ENCODE measurements at places on chromosomes 6 and 20.

- DNase-seq = no peak
These were observed 119.7 kb downstream of the PREX1 start for GRCh38 chr20:48708116-48708515.

DNA sequence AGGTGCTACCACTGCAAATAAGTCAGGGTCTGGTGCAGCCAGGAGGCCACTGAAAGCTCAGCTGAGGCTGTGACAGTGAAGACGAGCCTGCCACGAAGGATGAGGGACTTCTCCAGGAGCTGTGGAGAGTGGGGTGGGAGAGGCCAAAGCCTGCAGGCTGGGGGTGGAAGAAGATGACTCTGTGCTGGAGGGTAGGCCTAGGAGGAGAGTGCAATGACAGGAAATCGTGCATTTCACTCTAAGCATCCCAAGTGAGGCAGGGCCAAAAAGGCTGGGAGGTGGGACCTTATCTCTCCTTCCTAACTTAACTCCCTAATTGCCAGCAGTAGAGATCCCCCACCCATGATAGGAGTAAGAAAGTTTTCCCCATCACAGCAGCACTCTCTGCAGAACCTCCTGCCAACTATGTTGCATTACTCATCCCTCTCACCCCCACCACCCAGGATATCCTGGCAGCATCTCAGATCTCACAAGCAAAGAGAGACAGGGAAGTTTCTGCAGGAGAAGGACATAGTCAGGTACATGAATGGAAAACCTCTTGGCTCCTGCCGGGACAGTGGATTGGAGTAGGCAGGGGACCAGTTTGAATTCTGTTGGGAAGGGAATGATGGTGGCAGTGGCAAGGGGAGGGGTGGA, 466.2 kb downstream of the CDH26 start:
- DNase-seq = no peak

- DNase-seq = peak; percentile 50
These were observed 66.7 kb downstream of the RPP21 start for GRCh38 chr6:30411515-30412207.

GRCh38 chr6:46221222-46221793, 50.5 kb upstream of the ENPP5 start:
- peak; percentile 21 for DNase-seq

DNA sequence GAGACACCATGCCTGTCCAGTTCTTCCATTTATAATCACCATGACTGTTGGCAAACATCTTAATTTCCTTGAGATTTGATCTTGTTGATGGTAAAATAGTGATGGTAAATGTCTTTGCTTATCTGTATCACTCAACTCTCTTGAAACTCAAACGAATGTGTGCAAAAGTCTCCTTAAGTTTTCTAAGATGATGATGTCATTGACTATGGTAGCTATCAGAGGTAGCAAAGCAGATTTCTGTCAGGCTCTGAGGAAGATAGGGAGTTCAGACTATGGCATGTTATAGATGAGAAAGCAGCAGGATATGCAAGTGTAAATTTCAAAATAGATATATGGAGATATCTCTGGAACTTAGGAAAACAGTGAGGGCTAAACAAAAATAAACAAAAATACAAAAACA, 121.0 kb upstream of the GJE1 start:
- no peak for DNase-seq

GRCh38 chr6:161284653-161285052, 10.8 kb upstream of the AGPAT4 start:
- peak; percentile 31 for DNase-seq

DNA sequence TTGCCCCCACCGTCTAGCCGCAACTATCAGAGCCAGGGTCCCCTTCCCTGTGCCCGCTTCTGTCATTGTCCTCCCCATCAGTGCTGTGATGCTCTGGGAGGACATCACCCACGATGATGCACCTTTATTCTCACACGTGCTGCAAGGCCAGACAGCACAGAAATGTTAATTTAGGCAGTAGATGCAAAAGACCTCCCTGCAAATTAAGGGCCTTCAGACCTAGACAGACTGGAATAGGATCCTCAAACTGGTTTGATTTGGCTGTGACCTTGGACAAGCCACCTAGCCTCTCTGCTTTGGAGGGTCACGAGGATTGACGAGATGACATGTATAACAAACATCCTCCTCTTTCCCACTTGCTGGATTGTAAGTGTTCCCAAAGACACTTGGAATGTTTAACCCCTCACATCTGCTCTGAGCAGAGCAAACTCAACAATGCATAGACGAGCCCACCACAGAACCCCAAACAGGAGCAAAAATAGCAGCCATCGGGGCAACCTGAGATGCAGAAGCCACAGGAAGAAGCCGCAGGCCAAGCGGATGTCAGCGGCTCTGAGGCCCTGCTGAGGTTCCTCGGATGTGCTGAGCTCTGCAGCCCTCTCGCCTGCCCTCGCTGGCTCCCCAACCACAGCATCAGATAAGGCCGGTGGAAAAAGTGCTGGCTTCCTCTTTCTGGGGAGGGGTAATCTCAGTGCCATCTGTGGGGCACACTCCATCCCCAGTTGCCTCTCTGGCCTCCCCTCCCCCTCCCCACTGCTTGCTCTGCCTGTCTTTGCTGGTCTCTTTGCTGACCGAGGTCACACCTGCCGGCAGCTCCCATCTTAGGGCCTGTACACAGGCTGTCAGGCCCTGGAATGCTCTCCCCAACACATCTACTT, 35.3 kb downstream of the TOX2 start:
- DNase-seq = no peak

- DNase-seq = no peak
These were observed 512.0 kb downstream of the CDKAL1 start for GRCh38 chr6:21046276-21046675.

DNA sequence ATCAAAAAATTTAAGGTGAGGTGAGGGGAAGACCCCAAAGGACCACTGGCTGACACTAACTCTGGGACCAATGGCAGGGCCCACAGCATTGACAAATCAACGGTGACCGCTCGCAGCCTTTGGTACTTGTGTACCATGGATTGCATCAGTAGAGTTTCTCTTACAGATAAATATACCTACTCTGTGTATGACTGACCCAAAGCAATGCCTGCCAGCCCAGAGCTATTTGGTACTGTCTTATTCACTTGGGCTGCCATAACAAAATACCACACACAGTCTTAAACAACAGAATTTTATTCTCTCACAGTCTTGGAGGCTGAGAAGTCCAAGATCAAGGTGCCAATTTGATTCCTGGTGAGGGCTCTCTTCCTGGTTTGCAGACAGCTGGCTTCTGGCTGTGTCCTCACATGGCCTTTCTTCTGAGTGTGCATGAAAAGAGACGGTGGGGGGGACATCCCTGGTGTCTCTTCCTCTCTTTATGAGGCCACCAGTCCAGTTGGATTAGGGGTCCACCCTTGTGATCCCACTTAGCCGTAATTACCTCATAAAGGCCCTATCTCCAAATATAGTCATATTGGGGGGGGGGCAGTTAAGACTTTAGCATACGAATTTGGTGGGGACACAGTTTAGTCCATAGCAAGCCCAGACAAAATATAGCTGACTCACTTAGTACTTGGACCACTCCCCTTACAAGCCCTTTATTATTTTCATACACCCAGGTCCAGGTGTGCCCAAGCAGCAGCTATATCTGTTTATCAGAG, 336.3 kb downstream of the CD83 start:
- DNase-seq = no peak

DNA sequence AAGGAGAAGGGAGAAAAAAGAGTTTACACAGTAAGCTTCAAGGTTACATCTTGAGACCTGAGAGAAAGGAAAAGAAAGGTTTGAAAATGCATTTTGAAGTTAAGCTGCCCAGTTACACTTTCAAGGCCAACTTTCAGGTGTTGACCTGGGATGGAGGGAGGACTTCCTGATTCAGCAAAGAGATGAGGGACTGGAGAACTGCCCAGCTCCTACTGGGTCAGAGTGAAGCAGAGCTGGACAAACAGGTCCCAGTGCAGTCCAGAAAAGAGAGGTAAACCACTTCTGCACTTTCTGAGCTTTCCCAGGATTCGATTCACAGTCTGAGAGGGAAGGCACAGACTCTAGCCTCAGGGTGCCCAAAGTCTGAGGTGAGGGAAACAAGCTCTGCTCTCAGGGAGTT, 6.0 kb upstream of the TJAP1 start:
- no peak for DNase-seq

- no peak for DNase-seq
These were observed 18.1 kb upstream of the ZSCAN9 start for GRCh38 chr6:28206928-28207509.

Data from mammary epithelial cell (primary cell).